ENCODE measurements at places on chromosomes 11 and 22. TPM values are rescaled to one million over a fixed set of nuclear protein-coding genes. Genes with fewer than 3 reads are reported as not detected.

DNA sequence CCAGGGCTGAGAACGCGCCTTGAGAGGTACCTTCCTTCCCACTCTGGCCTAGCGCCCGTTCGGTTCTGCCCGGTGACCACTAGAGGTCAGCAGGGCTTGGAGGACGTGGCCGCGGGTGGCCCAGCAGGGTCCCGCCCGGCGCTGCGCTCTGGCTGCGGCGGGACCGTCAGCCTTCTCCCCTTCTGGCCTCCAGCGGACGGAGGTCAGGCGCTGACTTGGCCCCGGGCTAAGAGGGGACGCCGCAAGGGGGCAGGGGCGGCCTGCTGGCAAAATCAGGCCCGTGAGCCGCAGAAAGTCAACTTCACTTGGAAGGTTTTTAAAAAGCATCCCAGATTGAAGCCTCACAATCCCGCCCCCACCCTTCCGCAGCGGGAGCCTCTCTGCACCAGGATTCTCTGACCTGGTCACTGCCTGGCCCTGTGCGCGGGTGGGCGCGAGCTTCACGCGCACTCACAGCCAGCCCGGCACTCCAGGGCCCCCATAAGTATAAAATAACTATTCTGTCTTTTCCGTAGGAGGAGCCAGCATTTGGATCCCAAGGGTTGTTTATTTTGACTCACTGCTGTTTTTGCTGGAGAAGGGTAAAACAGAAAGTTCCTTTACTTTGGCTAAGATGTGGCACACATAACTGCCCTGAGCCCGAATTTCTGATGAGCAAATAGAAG, 23.2 kb upstream of the ZBTB16 start:
- peak overlapping the region; percentile 43 for H3K4me3 ChIP-seq
- H3K36me3 ChIP-seq, result no peaks in the 10 kb centered on the region
- H3K27ac ChIP-seq, result peak overlapping the region; percentile 83
- no peaks in the 10 kb centered on the region for H3K27me3 ChIP-seq
- H3K4me1 ChIP-seq, result peaks cover 32% of the 10 kb centered on the region
- no peak for DNase-seq

DNA sequence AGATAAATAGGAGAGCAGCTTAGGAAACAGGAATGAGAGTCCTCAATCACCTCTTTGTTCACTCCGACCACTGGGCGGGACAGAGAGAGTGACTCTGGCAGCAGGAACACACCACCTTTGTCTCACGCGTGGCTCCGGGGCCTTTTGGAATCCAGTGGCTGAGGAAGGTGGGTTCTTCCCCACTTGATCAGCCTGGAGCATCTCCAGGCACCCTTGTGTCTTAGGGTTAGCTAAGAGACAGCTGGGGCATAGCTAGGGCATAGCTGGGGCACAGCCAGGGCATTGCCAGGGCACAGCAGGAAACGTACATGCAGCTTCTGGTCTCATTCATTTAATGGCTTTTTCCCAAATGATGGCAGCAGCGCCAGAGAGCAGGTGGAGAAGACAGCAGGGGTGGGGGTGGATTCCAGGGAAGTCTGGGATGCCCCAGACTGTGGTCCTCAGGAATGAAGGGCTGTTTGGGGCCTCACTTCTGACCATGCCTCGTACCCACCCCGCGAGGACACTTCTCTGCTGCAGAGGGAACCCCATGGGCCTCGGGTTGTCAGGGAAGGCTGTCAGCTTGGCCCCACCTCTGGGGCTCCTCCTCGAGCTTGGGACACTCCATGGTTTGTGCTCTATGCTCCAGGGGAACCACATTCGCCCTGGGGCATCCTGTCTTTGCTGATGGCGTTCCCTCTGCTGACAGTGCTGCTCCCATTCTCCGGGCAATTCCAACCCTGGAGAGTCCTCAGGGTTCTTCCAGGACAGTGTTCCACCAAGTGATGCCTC, 30.4 kb upstream of the SHANK2 start:
- no peak overlapping the region for H3K4me3 ChIP-seq
- H3K27me3 ChIP-seq, result no peaks in the 10 kb centered on the region
- H3K27ac ChIP-seq, result no peak overlapping the region

- no peaks in the 10 kb centered on the region for H3K27me3 ChIP-seq
- H3K4me1 ChIP-seq, result no peaks in the 10 kb centered on the region
- H3K27ac ChIP-seq, result no peak overlapping the region
- DNase-seq, result no peak
- H3K4me3 ChIP-seq, result no peak overlapping the region
- no peaks in the 10 kb centered on the region for H3K36me3 ChIP-seq
Observed at GRCh38 chr11:16767137-16767536, 28.7 kb downstream of the C11orf58 start.

Gene OR56A1
- not detected for total RNA-seq

- peaks cover 22% of the 10 kb centered on the region for H3K4me1 ChIP-seq
- no peaks in the 10 kb centered on the region for H3K27me3 ChIP-seq
- no peak overlapping the region for H3K4me3 ChIP-seq
- H3K36me3 ChIP-seq, result peaks cover 17% of the 10 kb centered on the region
Observed at GRCh38 chr22:19980766-19981165, 35.9 kb downstream of the ARVCF start.

Measured in vagina (tissue), 2 donors.